NCI-H748 treated with DMSO at 0.1 percent for 48 hours (cell line): ENCODE measurements at places on chromosomes 3 and 15.
A peak's percentile ranks its signal among the peaks of the same experiment; 100 is the strongest.

GRCh38 chr15:100559330-100559729, 30.6 kb upstream of the CERS3 start:
- no peak for DNase-seq

DNA sequence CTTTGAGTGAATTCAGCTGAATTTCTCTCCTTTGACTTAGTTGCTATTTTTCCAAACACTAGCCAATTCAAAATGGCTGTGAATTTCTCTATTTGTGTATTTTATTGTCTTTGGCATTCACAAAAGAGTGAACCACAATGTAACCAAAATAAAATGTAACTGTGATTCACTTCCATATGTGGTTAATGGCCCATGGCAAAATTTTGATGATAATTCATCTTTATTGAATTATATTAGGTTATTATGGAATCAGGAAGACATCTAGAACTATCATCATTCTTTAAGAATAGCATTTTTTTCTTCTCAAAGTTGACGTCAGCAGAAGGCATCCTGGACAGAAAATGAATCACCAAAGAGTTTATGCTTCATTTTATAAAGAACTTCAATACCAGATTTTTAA, 705.3 kb upstream of the NAALADL2 start:
- no peak for DNase-seq

DNA sequence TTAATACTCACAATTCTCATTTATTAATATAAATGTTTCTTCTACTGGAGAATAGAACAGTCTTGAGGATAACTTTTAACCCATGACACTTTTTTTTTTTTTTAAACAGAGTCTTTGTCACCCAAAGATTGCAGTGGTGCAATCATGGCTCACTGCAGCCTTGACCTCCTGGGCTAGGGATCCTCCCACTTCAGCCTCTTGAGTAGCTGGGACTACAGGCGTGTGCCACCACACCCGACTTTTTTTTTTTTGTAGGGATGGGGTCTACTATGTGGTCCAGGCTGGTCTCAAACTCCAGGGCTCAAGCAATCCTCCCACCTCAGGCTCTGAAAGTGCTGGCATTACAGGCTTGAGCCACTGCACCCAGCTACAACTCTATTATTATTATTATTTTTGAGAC, 34.5 kb downstream of the PIK3CB start:
- DNase-seq, result no peak

DNA sequence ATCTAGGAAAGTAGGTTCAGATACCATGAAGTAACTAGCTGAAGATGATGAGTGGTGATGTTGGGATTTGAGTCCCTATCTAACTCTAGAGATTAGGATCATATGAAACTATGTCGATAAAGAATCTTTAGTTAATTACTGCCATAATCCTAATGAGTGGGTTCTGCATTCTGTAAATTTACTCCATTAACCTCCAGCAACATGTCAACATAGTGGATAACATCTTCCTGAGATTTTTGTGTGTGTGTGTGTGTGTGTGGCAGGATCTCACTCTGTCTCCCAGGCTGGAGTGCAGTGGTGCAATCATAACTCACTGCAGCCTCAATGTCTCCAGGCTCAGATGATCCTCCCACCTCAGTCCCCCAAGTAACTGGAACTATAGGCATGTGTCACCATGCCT, 272.9 kb upstream of the DPH6 start:
- DNase-seq, result no peak

- no peak for DNase-seq
These were observed 23.0 kb upstream of the ARPP21 start for GRCh38 chr3:35616346-35616745.

DNA sequence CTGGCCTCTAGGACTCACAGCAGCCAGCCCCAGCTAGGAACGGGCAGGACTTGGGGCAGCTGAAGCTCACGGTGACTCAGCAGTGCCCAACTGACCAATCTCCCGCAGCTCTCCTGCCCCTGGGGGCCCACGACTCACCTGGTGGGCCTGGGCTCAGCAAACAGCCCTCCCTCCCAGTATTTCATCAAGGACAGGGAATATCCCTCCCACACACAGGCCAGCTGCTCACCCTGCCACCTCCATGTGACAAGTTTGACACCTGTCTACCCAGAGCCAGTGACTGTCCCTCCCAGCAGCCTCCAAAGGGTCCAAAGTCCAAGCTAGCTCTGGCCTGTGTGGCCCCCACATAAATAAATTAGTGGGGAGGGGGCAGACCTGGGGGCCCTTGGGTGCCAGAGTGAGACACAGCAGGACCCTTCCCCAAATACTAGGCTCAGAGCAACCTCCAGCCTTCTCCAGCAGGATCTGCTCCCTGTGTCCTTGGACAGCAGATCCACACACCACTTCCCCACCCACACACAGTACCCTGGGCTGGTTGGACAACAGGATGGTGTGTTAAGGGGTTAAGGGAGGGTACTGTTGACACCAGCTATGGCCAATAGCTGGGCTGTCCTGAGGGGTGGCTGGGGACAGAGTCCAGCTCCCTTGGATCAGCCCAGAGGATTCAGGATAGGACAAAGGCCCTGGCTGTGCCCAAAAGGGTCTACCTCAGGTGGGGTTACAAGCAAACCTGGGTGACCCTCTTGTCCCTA, 4.3 kb downstream of the GNAT1 start:
- no peak for DNase-seq

- DNase-seq, result no peak
These were observed 103.5 kb downstream of the CORO2B start for GRCh38 chr15:68682330-68682729.

- no peak for DNase-seq
These were observed 65.2 kb upstream of the UBE2E1 start for GRCh38 chr3:23740517-23740965.

DNA sequence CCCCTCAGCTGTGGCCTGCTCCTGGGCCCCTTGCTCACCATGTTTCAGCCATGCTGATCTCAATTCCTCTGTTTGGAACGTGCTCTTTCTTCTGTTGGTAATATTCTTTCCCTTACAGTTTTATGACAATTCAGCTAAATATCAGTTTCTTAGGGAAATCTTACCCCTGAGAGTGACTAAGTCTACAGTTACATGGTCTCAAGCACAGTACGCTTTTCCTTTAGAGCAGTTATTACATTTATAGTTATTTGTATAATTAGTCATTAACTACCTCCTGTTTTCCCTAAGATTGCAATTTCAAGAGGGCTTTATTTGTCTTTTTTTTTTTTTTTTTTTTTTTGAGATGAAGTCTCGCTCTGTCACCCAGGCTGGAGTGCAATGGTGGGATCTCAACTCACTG, 23.5 kb downstream of the C3orf62 start:
- no peak for DNase-seq

DNA sequence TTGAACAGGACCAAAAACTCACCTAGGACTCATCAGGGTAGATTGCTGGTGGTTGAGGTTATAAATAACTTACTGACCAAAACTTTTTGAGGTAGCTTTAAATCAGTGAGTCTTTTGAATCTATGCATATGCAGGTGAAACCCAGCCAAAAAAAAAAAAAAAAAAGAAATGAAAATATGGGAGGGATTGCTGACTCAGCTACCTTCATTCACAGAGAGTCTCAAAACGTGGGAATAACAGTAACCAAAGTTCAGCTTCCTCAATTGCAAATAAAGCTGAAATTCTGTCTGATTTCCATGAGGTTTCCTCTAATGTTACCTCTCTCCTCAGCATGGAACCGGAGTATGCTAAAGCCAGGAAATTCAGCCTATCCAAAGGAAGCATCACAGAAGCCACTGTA, 95.2 kb upstream of the SEMA6D start:
- no peak for DNase-seq

- DNase-seq, result no peak
These were observed 27.8 kb downstream of the KLHL6 start for GRCh38 chr3:183527428-183528379.

DNA sequence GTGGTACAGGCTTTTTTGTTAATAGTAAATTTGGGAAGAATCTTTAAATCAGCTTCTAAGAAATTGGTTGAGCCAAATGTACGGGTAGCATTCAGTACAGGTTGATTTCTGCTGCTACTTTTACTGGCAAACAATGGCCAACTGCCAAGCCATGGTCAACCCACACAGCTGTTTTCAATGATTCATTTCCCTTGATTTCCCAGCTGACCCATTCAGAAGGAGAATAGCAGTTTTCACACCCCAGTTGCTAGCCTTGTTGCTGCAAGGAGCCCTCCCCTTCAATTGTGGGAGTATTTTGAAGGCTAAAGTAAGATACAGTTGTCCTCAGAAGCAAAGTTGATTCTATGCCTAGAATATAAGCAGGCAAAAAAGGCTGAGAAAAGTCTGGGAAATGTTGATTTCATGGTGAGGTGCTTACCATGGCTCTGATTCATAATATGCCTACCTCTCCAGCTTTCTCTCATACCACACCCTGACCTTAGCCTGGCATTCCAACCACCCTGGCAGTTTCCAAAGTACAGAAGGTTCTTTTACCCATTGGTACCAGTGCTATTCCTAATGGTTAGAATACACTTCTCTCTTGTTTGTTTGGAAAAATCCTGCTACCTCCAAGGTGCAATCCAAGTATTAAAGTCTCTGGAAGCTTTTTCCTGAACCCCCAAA, 320.3 kb upstream of the TGFBR2 start:
- DNase-seq, result no peak

DNA sequence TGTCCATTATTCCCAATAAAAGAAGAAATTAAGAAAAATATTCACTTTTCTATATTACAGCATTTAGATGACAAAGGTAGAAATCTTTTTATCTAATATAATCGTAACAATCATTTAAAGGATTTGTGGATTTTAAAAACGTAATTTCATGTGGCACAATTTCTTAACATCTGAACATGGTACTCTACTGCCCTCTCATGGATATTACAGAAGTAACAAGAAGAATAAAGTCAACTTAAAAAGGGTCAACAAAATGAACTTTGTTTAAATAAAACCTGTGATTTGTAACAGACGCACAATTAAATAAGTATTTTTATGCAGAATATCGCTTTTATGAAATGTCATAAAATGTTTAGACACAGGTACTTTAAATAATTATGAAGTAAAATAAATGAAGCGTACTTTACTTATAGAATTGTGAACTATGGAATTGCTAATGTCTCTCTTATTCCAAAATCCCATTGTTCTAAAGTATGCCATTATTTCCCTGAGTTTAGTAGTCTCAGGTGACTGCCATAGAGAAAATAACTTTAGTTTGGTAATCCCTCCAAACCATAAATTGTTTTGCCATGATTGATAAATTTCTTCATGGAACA, 366.8 kb upstream of the ZNF385D start:
- peak; percentile 26 for DNase-seq

DNA sequence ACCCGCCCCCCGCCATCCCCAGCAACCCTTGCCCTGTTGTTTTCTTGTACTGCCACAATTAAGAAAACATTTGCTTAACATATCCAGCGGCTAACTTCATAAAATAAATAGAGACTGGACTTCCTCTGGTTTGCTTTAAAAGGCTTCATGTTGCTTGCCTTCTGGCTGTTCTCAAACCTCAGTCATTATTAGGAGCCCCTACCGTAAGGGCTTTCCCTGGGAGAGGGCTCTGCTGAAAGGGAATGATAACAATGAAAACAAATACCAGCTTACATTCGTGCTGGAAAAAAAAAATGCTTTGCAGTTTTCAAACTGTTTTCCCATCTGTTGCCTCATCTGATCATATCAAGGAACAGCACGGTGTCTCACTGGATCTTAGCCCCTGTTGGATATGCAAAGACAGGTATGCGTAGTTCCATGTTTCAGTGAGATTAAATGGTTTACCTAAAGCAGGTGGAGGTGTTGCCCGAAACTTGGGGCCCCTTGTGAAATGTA, 77.2 kb upstream of the VGLL4 start:
- no peak for DNase-seq

DNA sequence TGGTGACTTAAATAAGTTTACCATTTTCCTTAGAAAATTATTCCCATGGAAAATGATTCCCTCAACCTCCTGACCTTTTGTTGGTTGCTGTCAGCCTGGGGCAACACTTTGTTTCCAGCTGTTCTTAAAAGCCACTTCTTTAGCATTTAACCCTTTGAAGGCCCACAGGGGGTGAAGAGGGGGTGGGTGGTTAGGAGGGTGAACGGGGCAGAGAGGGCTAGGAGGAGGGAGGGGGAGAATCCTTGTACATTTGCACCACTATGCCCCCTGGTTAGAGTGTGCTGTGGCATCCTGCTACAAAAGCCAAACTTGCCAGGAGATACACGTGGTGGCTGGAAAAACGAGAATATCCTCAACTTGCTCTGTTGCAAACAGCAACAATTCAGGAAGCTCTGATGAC, 273.2 kb upstream of the RGMA start:
- no peak for DNase-seq

DNA sequence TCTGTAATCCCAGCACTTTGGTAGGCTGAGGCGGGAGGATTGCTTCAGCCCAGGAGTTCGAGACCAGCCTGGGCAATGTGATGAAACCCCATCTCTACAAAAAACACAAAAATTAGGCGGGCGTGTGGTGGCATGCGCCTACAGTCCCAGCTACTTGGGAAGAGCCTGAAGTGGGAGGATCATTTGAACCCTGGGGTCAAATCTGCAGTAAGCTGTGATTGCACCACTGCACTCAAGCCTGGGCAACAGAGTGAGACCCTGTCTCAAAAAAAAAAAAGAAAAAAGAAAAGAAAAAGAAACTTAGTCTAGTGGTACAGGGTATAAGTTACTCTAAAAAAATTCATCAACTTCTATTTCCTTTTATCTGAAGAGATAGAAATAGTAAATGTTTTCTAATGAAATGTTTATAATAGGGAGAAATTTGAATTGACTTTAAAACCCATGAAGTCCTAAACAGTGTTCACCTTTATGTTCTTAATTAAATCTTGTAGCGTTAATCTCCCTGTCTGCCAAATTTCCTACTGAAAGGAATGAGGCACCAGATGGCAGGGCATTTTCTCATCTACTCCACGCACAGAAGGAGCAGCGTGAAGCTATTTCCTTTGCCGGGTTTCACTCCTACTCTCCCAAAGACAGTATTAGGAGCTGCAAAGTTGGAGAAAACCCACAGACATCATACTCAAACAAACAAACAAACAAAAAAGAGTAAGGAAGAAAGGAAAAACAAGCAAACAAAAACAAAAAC, 1.9 kb downstream of the PCLAF start:
- DNase-seq, result no peak

- no peak for DNase-seq
These were observed 19.0 kb downstream of the MAPK6 start for GRCh38 chr15:52037889-52038505.

DNA sequence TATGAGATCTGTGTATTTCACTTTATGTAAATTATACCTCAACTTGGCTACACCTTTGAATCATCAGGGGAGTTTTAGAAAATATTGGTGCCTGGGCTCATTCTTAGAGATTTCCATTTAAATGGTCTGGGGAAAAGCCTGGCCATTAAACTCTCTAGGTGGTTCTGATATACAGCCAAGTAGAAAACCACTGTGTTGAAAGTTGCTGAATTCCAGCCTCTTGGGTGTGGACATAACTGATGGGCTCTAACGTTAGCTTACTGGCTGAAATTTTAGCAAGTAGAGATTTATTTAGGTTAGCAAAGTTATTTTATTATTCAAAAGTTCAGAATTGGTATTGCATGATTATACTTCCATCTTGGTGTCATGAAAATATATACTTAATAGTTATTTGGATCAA, 84.1 kb downstream of the ATG7 start:
- DNase-seq, result no peak

- no peak for DNase-seq
These were observed 45.3 kb upstream of the SPESP1 start for GRCh38 chr15:68885070-68885469.

GRCh38 chr15:77821188-77821958, 188.7 kb upstream of the LINGO1 start:
- peak; percentile 31 for DNase-seq

- no peak for DNase-seq
These were observed 195.1 kb downstream of the EPHA6 start for GRCh38 chr3:97009427-97010019.

GRCh38 chr3:15822281-15822680, 24.5 kb upstream of the ANKRD28 start:
- no peak for DNase-seq

GRCh38 chr3:13072600-13073325, 466 bp downstream of the IQSEC1 start:
- DNase-seq, result no peak
